ENCODE measurements at places on chromosomes 5 and 9.

DNA sequence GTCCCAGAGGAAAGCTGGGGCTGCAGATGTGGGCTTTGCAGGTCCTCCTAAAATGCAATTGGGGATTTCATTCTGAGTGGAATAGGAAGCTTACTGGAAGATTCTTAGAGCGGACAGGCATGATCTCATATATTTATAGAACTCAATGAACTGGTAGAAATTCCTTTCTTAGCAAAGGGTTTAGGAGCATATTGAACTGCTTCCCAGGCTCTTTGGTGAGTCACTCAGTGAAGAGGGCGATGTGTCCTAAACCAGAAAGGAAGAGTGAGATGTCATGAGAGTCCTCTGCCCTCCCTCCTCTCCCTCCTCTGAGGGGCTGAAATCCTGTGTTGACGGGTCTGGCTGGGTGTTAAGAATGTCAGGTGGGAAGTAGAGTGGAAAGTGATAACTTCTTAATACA is 26.3 kb upstream of the SEMA6A start:
- no peak for DNase-seq

- DNase-seq = no peak
Measured at GRCh38 chr5:73380041-73380440, 68.5 kb downstream of the FOXD1 start.

GRCh38 chr9:90301277-90301653 is 341.4 kb downstream of the DIRAS2 start:
- no peak for DNase-seq

DNA sequence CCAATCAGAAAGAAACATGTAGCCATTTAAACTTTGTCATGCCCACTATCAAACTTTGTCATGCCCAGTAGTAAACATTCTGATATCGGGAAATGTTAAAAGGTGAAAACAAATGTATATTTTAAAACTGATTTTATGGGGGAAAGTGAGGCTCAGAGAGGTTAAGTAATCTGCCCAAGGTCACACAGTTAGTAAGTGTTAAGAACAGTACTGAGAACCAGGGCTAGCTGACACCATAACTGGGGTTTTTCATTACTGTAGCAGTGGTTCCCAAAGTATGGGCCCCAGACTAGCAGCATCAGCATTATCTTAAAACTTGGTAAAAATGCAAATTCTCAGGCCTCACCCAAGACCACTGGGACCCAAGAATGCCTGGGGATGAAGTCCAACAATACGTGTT is 9.9 kb upstream of the FRRS1L start:
- no peak for DNase-seq

DNA sequence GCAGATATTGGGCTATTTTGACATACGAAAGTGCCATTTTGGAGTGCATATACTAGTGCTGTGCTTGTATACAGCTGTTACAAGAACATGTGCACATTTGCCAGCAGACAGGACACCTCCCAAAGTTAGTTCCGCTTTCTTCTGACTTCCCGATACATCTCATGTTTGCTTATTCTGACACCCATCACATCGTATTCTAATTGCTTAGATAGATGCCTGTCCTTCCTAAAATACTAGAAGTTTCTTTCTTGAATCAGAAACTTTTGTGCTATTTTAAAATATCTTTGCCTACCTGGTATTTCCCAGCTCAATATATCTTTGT is 177.8 kb downstream of the TTLL11 start:
- peak; percentile 58 for DNase-seq

- no peak for DNase-seq
Measured at GRCh38 chr5:135997673-135998335, 31.0 kb upstream of the TGFBI start.

- DNase-seq = no peak
Measured at GRCh38 chr5:113437111-113437510, 2.3 kb upstream of the TSSK1B start.

GRCh38 chr9:135032868-135033460 is 54.5 kb upstream of the OLFM1 start:
- no peak for DNase-seq

DNA sequence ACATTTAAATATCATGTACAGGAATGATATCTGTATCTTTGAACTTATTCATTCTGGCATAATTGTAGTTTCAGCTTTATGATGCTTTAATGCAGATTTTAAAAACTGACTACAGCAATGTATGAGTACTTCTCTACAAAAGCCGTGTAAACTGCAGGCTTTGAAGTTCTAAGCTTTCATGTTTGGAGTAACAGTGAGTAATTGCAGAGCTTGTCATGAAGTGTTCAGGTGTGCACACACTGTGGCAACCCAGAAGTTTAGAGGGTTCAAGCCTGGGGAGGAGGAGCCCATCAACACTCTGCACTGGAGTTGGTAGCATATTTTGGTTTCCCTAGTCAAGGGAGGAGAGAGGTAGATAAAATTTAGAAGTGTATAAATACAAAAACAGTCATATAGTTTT is 130.9 kb downstream of the CD180 start:
- no peak for DNase-seq

DNA sequence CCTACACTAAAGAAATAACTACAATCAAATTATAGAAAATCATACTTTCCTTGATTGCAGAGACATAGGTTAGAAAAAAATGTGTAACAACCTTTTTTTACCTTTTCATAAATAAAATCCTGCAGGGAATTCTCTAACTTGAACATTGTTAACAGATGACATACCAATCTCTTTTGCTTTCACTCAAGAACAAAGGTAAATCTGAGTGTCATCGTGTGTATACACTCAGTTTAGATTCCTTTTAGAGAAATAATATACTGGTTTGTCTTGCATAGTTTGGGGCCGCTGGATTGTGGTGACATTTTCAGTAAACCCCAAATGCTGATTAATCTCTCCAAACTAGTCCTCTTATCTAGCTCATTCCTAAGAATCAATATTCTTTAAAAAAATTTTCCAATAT is 20.8 kb upstream of the MTAP start:
- no peak for DNase-seq

GRCh38 chr5:74442466-74442865 is 198.1 kb downstream of the ENC1 start:
- no peak for DNase-seq

GRCh38 chr5:11293523-11293922 is 532.5 kb upstream of the DAP start:
- no peak for DNase-seq

DNA sequence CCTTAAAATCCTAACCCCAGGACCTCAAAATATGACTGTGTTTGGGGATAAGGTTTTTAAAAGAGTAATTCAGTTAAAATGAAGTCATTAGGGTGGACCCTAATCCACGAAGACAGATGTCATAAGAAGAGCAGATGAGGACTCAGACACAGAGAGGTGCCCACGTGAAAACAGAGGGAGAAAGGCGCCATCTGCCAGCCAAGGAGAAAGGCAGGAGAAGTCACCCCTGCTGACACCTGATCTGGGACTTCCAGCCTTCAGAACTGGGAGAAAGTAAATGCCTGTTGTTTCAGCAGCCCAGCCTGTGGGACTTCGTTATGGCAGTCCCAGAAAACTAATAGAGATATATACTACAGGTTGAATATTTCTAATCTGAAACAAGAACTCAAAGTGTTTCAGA is 67.4 kb downstream of the ROR2 start:
- peak; percentile 7 for DNase-seq

GRCh38 chr5:157343842-157344790 is 78.2 kb downstream of the CYFIP2 start:
- DNase-seq = no peak

DNA sequence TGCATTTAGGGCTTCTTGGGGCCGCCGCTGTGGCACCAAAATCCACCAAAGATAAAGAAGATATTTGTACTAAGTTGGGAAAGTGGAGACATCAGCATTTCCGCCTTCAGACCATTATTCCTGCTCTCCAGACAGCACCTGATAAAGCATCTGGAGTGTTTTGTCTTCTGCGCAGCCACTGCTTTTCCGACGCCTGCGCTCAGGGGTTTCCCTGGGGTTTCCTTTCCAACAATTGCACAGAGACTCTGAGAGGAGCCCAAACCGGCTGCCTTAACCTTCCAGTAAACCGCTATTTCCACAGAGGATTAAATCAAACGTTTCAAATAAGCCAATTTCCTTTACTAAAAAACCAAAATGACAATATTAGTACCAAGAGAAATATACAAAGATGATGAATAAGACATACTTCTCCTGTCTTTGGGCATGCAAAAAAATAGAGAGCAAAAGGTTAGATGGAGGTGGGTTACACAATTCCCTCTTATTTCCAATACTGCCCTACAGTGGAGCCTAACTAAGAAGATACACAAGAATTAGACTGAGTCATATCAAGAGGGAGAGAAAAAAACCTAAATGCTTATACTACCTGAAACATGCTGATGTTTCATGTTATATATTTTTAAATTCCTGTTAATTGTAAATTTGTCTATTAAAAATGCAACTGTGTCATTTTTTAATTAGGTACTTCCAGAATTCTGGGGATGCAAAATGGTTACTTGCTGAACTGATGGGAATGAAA is 98.4 kb downstream of the MAPKAP1 start:
- no peak for DNase-seq

GRCh38 chr9:130073373-130073772 is 19.7 kb downstream of the GPR107 start:
- DNase-seq = no peak

DNA sequence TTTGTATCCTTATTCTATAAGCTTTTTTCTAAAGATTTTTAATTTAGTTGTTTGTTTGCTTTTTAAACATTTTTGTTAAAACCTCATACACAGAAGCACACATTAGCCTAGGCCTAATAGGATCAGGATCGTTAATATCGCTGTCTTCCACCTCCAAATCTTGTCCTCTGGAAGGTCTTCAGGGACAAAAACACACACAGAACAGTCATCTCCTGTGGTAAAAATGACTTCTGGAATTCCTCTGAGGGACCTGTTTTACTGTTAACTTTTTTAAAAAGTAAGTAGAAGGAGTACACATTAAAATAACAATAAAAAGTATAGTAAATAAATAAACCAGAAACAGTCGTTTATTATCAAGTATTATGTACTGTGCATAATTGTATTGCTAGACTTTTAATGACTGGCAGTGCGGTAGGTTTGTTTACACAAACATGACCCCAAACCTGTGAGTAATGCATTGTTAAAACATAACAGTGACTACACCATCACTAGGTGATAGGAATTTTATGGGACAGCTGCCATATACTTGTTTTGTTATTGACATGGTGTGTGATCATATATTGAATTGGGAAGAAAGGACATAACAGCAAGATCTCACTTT is 109.6 kb downstream of the ZCCHC7 start:
- no peak for DNase-seq

- DNase-seq = no peak
Measured at GRCh38 chr9:23812673-23813072, 13.4 kb downstream of the ELAVL2 start.

- no peak for DNase-seq
Measured at GRCh38 chr5:107464416-107464815, 206.3 kb downstream of the EFNA5 start.

- DNase-seq = no peak
Measured at GRCh38 chr9:86177995-86178394, 78.6 kb upstream of the GOLM1 start.

DNA sequence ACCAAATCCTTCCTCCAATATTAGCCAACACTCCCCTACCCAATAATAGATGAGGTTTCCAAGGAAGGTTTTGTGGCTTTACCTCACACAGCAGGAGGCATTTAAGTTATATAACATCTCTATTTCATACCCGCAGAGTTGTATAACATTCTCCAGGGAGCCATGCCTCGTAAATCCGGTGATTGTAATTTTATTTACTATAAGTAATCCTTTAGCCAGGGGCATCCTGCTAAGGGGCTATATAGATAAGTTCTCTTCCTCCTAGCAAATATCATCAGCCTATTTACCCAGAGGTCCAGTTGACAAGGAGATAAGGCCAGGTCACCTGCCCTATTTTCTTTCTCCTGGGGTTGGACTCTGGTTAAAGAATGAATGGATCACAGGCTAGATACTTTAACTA is 2051.0 kb downstream of the EFNA5 start:
- DNase-seq = no peak

GRCh38 chr5:140345919-140346347 is 470 bp downstream of the HBEGF start:
- DNase-seq = no peak

DNA sequence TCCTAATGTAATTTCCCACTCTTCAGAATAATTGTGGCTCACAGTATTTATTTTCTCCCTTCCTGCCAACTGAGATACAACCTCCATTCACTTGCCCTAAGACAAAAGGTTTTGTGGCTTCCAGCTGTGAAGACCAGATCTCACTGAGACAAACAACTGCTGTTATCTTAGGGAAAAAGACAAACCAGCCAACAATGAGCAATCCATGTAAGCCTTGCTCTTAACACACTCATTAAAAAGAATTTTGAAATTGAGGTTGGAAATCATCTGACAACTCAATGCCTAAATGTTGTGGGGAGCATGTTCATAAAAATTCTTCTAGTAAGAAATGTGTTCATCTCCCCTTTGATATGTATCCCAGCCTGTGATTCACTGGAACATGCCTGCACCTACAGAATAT is 132.9 kb downstream of the ADAMTSL1 start:
- peak; percentile 13 for DNase-seq

- DNase-seq = peak; percentile 60
Measured at GRCh38 chr5:142888469-142889085, 118.4 kb downstream of the ARHGAP26 start.

DNA sequence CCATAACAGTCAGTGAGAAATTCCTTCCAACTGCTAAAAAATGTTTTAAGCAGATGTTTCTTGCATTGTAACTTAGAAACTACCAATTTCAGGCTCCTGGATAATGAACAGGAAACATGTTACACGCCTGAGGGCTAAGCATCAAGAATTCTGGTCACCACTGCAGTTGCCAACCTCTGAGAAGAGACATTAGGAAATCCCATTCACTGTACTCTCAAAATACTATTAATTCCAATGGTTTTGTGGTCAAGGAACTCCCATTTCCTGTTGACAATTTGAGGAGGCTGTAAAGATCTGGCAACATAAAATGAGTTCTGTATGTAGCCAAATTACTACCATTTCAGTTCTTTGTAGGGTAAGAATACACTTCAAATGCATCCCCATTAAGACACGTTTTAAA is 456.0 kb upstream of the MEF2C start:
- DNase-seq = no peak

DNA sequence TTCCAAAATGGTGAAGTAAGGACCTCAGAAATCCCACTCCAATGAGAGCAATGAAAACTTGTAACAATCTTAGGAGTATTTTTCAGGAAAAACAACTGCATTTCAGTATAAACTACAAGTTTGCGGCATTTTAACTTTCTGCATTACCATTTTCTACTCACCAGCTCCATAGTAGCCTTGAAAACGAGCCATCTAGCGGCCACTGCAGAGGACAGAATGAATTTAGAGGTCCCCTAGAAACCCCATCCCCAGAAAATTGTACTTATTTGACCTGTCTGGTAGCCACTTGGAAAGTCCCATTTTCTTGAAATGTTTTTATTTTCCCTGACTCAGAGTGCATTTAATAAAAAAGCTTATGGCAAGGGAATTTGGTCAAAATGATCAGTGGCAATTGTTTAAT is 205.4 kb upstream of the ITGA1 start:
- no peak for DNase-seq

GRCh38 chr9:14136047-14136635 is 177.8 kb downstream of the NFIB start:
- no peak for DNase-seq

- peak; percentile 44 for DNase-seq
Measured at GRCh38 chr5:122156724-122157325, 27.5 kb downstream of the ZNF474 start.

- DNase-seq = no peak
Measured at GRCh38 chr9:104448036-104448435, 56.0 kb upstream of the OR13F1 start.

GRCh38 chr9:109789971-109790370 is 10.0 kb downstream of the PALM2AKAP2 start:
- DNase-seq = no peak

Data from OCI-M1 (cell line).